Purkinje cell (primary cell): ENCODE measurements at places on chromosomes 6 and 20. TPM values are rescaled to one million over a fixed set of nuclear protein-coding genes. Genes with fewer than 3 reads are reported as not detected.

Gene VARS1
- 5.9 and 6.1 TPM in 2 replicates for polyA plus RNA-seq

Gene AIG1
- polyA plus RNA-seq: 107 and 108 TPM in 2 replicates

Gene SLC22A1
- 0.55 TPM in 1 of 2 replicates, not detected in the other for polyA plus RNA-seq

Gene BNIP5
- polyA plus RNA-seq: not detected in 2 replicates

Gene CTCFL
- 0.63 TPM in 1 of 2 replicates, not detected in the other for polyA plus RNA-seq

Gene PPP1R14C
- polyA plus RNA-seq: 0.25 and 9.2 TPM in 2 replicates

Gene SLC35D3
- polyA plus RNA-seq: not detected in 2 replicates

Gene MYLK4
- polyA plus RNA-seq: 0.26 and 0.27 TPM in 2 replicates

Gene SNAI1
- polyA plus RNA-seq: 0.34 TPM in 1 of 2 replicates, not detected in the other

Gene GPLD1
- polyA plus RNA-seq: 5.4 and 6.0 TPM in 2 replicates

Gene BTN1A1
- not detected in 2 replicates for polyA plus RNA-seq

Gene KIAA1755
- polyA plus RNA-seq: 0.91 and 1.2 TPM in 2 replicates

Gene LTB
- polyA plus RNA-seq: not detected in 2 replicates

Gene RAB44
- not detected in 2 replicates for polyA plus RNA-seq

Gene BFSP1
- 0.38 and 2.1 TPM in 2 replicates for polyA plus RNA-seq

Gene TPBG
- 0.48 TPM in 1 of 2 replicates, not detected in the other for polyA plus RNA-seq

Gene AGPAT1
- polyA plus RNA-seq: 18.3 and 18.5 TPM in 2 replicates

Gene ELOVL5
- 70.2 and 95.3 TPM in 2 replicates for polyA plus RNA-seq

Gene PKHD1
- polyA plus RNA-seq: 0.04 TPM in 1 of 2 replicates, not detected in the other

Gene STK38
- 0.67 and 1.6 TPM in 2 replicates for polyA plus RNA-seq

Gene ZNF831
- polyA plus RNA-seq: 0.67 TPM in 1 of 2 replicates, not detected in the other

Gene MUCL3
- polyA plus RNA-seq: not detected in 2 replicates

Gene TDP2
- polyA plus RNA-seq: 36.3 and 44.0 TPM in 2 replicates
